Left renal cortex interstitium (tissue), 4 donors: ENCODE measurements at places on chromosomes 12 and 14.

DNA sequence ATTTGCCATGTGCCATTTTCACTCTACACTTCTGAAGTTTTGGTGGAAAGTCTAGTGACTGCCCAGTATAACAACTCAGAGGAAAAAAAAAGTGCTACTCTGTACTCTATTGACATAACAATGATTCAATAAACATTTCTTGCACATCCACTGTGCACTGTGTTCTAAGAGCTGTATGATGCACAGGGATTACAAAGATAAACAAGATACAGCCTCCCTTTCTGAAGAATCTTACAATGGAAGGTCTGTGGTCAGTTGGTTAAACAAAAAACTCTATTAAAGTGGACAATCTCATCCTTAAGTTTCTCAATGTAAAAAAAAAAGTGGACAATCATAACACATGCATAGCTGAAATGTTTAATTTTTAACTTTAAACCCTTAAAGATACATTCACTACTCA is 105.7 kb upstream of the RASSF8 start:
- DNase-seq = no peak

DNA sequence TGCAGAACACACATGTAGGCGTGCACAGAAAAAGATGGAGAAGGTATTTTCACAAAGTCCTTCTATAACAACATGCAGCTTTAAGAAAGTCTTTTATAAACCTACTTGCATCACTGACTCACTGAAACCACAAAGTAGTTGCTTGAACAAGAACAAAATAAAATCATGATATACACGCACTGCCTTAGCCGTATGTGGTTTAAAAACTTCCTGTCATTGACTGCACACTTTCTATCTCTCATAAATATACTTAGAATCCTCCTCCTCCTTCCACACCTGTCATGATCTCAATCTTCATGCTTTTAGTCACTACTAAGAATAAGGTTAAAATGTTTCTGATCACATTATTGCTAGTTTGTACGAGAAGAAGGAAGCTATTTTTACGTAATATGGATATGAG is 31.8 kb upstream of the RAD51AP1 start:
- no peak for DNase-seq

- DNase-seq = no peak
Observed at GRCh38 chr12:67161322-67161918, 107.7 kb upstream of the CAND1 start.

DNA sequence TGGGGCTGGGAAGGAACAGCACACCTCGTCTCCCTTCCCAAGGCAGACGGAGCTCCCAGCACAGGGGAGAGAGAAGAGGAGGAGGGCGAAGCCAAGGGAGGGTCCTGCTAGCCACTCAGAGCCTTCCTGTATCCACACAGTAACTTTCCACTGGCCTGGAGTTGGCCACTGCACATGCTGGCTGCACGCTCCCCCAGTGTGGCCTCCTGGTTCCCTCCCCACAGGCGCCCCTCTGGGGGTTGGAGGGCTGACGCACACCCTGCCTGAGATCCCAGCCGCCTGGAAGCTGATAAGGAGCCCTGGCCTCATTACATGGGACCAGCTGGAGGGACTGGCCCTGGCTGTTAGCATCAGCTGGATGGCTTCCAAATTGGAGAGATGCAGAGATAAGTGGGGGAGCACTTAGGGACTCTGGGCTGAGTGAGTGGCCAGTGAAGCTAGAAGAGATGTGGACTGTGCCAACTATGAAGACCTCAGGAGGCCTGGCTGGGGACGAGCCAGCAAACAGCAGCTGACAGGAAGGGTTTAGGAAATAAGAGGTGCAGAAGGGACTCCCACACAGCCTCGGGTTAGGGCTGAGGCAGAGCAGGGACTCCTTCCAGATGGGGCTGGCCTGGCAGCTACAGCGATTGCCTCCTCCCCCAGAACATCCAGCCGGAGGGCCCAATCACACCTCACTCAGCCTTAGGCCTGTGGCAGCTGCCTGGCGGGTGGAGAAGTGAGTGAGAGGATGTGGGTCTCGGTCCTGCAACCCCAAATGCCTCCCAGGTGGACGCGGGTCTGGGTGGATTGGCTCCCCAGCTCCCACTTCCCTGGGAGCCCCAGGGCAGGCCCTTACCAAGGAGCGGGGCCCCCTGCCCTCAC is 26.3 kb upstream of the BCDIN3D start:
- peak; percentile 80 for DNase-seq

- DNase-seq = no peak
Observed at GRCh38 chr14:58736606-58737005, 98.8 kb downstream of the DACT1 start.

GRCh38 chr14:103118663-103119404 is 4.4 kb upstream of the TNFAIP2 start:
- no peak for DNase-seq
